NCI-H1436 (cell line): ENCODE measurements at places on chromosomes 12 and 14.
A peak's percentile ranks its signal among the peaks of the same experiment; 100 is the strongest.

DNA sequence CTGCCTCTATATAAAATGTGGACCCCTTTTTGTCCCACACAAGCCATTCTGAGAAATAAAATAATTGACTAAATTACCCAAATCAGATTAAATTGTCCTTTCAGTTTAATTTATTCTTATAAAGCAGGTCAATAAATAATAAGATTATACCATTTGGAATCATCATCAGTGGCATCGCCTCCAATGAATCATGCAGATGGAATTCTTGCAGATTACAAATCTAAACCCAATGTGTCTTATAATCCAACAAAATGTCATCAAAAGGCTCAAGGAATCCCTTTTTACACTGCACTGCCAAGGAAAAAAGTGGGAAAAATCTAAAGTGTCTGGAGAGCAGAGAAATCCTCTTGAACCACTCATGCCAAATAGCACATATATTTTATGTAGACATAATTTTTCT lies 138.2 kb upstream of the TSPAN8 start:
- DNase-seq, result no peak

- no peak for DNase-seq
These were observed 30.9 kb downstream of the TDG start for GRCh38 chr12:103996595-103996994.

DNA sequence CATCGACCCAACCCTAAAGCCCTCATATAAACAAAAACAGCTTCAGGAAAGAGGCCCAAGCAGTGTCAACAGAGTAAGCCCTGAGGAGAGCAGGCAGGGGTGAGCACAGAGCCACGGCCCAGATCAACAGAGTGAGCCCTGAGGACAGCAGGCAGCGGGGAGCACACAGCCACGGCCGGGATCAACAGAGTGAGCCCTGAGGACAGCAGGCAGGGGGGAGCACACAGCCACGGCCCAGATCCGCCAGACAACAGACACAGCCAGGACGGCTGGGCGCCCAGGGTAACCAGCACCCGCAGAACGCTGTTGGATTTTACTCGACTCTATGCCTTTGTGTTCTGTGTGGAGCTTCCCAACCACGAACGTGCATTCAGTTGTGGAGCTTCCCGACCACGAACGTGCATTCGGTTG lies 15.0 kb downstream of the CCDC85C start:
- DNase-seq, result no peak

DNA sequence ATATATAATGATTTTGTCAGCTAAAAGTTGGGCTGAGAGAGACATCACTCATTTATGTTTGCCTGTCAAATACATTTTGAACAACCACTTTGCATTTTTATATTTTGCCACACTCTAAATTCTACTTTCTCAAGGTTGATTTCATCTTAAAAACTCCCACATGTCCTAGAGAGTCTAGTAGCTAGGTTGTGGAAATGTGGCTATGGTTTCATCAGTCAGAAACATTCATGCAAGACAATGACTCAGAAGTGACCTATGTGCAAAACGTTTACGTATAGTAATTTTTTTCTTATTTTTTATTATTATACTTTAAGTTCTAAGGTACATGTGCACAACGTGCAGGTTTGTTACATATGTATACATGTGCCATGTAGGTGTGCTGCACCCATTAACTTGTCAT lies 27.4 kb upstream of the PRKD1 start:
- DNase-seq, result no peak

- no peak for DNase-seq
These were observed 181.7 kb downstream of the ALG10 start for GRCh38 chr12:34203866-34204620.

DNA sequence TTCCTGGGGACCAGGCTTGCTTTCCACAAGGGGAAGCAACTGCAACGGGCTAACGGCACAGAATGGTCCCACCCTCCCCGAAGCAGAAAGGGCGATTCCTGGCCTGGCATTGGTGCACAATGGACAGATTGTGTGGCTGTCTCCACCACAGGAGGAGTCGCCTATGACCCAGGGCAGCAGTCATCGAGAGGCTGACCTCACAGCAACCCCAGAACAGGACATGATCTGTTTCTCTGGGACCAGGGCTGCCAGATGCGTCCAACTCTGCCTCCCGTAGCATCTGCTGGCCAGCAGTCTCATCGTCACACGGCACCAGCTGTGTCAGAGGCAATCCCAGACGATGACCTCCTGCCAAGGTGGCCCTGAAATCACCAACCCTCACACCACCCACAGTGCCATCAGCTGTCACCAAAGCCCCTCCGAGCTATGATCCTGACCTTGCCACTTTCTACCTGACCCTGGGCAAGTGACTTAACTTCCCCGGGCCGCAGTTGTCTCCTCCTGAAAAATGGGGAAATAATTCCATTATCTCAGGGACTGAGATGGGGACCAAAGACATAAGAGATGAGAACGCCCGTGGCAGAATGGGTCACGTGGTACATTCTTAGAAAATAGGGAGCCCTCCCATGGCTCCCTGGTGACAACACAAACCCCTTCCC lies 86.7 kb downstream of the CHGA start:
- DNase-seq, result no peak

- no peak for DNase-seq
These were observed 557 bp downstream of the COPS7A start for GRCh38 chr12:6724409-6724797.

DNA sequence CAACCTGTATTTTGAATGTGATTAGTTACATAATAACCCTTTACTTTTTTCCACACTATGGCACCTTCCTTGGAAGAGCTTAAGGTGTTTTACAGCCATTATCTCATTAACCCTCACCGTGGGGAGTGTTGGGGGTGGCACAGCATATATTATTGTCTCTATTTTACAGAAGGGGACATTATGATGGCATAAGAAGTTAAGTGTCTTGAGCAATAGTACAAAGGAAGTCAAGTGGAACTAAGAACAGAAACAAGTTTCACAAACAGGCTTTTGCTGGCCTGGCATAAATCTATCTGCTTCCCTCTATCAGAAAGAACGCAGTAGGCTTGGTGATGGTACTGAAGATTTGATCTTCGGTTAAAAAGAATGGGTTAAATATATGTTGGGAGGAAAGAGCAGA lies 169.7 kb upstream of the OTX2 start:
- DNase-seq, result no peak

DNA sequence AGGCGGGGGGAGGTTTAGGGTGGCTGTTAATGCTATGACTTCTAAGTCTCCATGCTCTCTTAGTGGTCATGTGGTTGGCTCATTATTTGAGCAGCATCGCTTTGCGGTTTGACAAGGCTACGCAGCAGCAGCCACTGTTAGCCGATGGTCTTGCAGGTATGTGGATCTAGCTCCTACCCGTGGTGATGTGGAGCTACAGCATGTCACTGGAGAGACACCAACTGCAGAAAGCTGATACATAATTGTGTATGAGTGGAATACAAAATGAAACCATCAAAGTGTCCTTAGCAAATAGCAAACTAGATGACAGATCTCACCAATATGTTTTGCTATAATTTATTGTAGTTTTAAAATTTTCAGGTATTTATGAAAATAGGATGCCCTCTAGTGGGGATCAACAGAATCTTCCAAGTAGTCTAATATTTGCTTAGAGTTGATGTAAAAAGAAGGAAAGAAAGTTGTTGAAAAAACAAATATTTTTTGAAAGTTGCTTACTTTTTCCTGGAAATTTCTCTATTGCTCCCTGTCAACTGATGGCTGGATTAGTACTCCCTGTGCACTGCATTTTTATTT lies 94.9 kb downstream of the NAV3 start:
- DNase-seq, result peak; percentile 91

DNA sequence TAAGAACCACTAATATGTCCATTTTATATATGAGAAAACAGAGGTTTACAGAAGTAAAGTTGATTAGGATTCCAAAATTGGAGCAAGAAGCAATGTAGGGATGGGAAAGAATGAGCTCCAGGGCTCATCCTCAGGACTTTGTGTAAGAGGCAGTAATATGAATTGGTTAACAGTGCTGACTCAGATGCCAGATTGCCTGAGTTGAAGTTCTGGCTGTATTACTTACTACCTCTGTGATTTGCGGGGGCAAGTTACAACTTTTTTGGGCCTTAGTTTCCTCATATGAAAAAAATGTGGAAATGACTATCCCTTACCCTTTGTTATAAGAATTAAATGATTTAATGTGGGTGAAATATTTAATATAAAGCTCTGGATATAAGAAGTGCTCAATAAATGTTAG lies 35.1 kb upstream of the PPP2R5E start:
- no peak for DNase-seq

DNA sequence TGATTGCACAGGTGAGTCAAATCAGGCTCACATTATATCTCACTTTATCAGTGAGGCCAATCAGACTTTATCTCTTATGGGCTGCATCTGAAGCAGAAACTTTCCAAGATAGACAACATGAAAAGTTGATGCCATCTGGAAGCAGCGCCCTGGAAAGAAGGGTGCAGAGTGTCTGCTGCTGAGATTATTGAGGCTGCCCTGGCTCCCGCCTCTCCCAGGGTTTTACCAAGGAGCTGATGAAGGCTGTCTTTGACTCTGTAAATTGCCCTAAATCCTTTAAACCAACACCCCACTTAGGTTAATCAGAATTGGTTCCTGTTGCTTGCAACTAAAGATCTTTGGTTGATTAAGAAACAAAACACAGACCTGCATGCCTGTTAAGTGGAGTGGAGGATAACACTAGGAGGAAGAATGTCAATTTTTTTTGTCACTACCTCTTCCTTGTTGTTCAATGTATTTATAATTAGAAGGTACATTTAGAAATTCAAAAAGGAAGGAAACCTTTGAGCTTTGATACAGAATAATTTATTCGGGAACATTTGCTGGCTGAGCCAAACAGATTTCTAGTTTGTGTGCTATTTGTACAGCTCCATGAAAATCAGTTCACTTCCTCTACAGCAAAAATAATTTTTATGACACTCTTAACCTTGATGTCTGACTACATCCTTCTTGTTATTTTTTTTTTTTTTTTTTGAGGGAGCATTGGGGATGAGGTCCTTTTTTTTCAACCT lies 104.1 kb downstream of the VEZT start:
- DNase-seq, result no peak
